Cardiac fibroblast (primary cell): ENCODE measurements at places on chromosomes 1 and 21.
A peak's percentile ranks its signal among the peaks of the same experiment; 100 is the strongest.

GRCh38 chr1:207888652-207889051, 22.3 kb downstream of the CD34 start:
- peak; percentile 81 for DNase-seq

GRCh38 chr1:12015001-12015491, 4.3 kb upstream of the MIIP start:
- DNase-seq: peak; percentile 51

DNA sequence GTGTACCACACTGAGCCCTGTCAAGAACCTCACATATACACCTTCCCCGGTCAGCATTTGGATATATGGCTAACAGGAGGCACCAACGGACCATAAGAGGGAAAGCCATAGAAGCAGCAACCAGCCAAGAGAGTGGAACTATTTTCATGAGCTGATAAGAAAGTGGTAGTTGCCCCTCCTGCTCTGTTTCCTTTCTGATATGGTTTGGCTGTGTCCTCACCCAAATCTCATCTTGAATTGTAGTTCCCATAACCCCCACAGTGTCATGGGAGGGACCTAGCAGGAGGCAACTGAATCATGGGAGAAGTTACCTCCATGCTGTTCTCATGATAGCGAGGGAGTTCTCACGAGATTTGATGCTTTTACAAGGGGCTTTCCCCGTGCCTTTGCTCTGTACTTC, 366.1 kb upstream of the DAB1 start:
- no peak for DNase-seq

DNA sequence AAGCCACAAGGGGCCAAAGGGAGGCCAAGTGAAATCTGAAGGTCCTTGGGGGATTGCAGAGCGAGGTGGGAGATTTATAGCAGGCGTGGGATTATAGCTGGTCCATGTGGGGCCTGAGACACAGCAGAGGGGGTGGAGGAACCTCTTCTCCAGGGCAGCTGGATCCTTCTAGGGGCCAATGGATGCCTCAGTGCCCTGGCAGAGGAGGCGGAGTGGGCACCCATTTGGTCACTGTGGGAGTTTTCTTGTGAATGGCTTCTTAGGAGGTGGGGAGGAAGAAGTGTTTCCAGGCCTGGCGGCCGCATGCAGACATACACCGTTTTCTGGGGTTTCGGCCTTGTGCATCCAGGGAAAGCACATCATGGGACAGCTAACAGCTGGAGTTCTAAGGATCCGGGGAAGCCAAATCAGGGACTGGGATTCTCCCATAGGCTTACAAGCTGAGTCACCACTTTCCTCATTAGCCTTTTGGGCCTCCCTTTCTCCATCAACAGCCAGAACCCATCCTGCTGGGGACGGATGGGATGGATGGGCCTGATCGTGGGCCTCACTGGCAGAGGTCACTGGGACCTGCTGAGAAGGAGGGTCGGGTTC, 76.5 kb downstream of the RHOU start:
- DNase-seq: no peak

- peak; percentile 95 for DNase-seq
Observed at GRCh38 chr21:33042812-33043211, 17.1 kb downstream of the OLIG2 start.

DNA sequence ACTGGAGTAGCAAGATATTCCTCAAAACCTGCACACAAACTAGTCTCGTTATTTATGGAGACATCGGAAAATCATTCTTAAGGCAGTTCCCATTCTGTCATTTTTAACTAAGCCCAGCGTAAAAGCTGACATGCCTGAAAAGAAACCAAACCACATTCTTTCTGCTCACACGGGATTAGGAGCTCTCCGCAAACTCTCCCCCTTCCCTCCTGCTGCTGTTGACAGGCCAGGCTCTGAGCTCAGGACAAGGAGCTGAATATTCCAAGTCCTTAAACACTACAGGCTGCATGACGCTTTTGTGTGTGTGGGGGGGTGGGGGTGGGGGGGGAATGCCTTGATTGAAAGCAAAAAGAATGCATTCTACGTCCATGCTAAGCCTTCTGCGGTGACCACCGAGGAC, 5.2 kb downstream of the OLIG1 start:
- no peak for DNase-seq

DNA sequence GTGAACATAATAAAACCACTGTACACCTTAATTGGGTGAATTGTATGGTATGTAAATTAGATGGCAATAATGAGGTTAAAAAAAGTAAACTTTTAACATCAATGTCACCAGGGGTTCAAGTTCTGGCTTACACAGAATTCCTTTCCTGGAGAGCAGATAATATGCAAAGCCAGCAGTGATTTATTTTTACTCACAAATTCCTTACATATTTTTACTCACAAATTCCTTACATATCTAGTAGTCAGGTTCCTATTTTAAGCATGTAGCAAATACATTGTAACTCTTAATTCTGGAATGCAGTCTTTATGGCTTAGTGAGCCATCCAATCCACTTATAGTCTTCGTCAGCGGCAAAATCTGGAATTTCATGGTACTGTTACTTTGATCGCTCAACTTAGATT, 1.3 kb upstream of the UBE4B start:
- peak; percentile 65 for DNase-seq

DNA sequence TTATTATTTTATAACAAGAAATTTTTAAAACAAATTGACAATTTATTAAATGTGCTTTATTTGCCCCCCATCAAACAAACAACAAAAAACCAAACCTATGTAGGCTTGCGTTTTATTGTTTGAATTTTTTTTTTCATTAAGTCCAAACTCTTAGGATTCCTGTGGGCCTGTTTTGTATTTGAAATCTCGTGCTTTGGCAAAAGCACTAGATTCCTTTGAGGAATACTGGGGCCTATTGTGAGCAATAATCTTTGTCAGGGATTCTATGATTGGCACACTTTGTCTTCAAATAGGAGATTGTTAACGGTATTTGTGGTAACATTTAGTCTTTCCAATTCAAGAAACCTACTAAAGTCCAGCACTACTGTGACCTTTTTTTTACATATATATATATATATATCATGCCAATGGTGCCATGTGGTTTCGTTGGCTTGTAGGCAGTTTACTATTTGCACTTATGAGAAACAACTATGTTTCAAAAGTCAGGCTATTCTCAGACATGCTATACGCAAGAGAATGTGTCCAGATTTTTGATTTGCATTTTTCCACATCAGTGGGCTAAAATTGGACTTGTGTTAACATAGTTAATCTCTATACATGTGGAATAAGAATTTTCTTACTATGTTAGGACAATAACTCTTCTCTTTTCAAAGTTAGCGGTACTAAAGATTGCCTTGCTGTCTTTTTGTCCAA, 70.4 kb upstream of the GREM2 start:
- no peak for DNase-seq

DNA sequence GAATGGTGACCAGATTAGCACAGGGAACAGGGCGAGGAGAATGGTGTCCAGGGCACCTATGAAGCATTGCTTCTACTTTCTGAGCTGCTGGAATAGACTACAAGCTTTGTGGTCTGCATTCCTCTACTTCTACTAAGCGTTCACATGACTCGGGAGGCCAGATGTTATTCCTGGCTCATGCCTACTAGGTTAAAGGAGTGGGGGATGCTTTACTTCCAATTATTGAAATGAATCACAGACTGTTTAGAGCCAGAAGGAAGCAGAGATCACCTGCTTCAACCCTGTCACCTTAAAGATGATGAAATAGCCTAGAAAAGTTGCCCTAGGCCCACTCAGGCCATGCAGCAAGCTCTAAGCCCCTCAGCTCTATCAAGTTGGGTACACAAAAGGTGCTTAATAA, 633.5 kb downstream of the KIF26B start:
- peak; percentile 93 for DNase-seq

- no peak for DNase-seq
Observed at GRCh38 chr1:111202707-111203623, 2.5 kb upstream of the DENND2D start.

DNA sequence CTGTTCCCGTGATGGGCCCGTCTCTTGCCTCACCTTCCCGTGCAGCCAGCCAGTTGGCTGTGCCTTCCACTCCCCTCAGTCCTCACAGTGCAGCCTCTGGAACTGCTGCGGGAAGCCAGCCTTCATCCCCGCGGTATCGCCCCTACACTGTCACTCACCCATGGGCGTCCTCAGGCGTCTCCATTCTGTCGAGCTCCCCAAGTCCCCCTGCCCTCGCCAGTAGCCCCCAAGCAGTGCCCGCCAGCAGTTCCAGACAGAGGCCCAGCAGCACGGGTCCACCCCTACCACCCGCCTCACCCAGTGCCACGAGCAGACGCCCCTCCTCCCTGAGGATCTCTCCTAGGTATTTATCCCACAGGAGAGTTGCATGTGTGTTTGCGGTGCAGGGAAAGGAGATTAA, 73.5 kb downstream of the UBE4B start:
- no peak for DNase-seq

DNA sequence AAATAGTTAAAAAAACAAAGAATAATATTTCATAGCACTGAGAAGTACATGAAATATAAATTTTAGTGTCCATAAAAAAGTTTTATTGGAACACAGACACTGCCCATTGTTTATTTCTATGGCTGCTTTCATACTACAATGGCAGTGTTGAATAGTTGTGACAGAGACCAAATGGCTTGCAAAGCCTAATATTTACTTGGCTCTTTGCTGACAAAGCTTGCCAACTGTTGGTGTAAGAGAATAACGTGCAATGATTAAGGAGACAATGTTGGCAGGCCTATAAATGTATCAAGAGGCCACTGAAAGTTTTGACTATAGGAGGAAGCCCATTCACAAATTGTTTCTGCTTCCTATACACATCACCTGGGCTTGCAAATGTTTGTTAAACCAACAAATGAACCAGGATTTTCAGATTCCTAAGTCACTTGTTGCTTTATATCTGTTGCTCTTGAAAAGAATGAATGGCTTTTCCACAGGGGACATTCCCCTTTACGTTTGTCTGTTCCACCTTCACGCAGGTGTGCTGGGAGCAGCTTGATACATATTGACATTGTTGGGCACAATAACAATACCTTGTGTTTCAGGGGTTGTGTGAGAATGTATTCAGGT, 5.5 kb upstream of the ST6GALNAC3 start:
- DNase-seq: no peak

- DNase-seq: no peak
Observed at GRCh38 chr1:65323246-65323645, 13.9 kb downstream of the DNAJC6 start.

GRCh38 chr1:156704930-156705320, 458 bp downstream of the CRABP2 start:
- DNase-seq: peak; percentile 64
